ENCODE measurements at places on chromosomes 11 and 22. TPM values are rescaled to one million over a fixed set of nuclear protein-coding genes. Genes with fewer than 3 reads are reported as not detected.

The GNG3 gene
- not detected for total RNA-seq

DNA sequence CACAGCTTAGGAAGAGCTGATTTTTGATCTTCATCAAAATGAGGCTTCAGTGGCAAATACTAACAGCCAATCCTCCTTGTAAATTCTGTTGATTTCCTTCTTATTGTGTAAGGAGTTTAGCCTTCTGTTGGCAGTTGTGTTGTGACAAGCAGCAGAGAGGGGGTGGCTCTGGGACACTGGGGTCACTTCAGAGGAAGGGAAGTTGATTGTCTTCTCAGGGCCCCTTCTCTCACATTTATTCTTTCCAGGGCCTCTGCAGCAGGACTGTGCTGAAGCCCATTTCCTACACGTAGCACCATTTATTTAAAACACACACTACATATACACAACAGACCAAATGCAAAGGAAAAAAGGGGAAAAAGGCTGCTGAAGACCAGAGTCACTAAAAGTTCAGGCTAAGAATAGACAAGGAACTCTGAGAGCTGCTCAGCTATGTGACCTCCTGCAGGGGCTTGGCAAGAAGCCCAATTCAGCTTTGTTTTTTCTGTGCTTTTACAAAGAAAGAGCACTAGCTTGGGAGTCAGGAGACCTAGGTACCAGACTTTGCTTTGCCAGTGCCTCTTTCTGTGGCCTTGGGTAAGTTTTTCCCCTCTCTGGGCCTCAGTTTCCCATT, 28.3 kb upstream of the UPB1 start:
- peak; percentile 72 for DNase-seq

The FGF4 gene
- not detected for total RNA-seq

The CCDC89 gene
- 3.0 TPM for total RNA-seq

DNA sequence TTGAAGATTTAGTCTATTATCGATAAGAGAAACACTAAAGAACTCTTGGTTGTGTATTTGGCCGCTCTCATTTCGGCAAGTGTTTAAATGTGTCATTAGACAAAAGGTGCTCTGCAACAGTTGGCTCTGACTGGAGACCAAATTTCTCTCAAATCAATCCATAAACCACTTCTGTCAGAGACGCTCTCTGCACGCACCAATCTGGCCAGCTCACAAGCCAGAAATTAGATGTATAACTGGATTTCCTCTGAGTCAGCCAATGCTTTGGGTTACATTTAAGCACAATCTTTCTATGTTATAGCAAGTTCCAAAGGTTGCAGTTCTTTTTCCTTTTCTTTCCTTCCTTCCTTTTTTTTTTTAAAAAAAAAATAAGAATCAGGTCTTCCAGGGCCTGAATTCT, 17.6 kb upstream of the PARVA start:
- DNase-seq: no peak

DNA sequence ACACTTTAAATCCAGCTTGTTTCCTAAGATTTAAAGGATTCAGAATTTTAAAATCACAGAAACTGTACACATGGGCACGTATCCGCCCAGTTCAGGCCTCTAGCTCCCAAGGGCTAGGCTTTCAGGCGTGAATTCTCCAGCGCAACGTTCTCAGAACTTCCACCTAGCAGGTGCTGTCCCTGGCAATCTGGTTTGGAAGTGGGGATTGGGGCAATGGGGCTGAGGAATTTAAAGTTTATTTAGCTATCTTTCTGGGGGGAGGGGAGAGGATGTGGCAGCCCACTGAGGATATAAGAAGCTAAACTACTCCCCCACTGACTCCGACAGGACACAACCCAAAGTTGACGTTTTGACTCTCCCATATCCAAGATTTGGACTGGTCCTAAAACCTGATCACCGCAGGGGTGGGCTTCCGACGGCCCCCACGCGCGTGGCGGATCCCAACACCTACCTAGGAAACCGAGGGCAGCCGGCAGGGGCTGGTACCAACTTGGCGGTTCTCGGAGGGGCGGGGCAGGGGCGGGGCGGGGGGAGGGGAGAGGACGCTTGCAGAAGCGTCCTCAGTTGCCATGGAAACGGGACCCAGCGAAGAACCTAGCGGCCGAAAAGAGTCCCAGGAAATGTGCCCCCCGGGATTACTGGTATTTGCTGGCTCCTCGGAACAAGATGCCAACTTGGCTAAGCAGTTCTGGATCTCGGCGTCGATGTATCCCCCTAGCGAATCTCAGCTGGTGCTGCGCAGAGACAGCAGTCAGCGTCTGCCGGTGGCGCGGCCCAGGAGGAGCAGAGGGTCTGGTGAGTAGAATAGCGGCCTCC, at the start of gene HOATZ:
HOATZ (plus strand) TSS at position 563 of the 816 bp plus-strand sequence; CDS start at position 570, 7 bp downstream.
- no peak for DNase-seq

The NEFH gene
- not detected for total RNA-seq

GRCh38 chr11:73227571-73228211, 9.6 kb downstream of the P2RY2 start:
- DNase-seq: no peak

DNA sequence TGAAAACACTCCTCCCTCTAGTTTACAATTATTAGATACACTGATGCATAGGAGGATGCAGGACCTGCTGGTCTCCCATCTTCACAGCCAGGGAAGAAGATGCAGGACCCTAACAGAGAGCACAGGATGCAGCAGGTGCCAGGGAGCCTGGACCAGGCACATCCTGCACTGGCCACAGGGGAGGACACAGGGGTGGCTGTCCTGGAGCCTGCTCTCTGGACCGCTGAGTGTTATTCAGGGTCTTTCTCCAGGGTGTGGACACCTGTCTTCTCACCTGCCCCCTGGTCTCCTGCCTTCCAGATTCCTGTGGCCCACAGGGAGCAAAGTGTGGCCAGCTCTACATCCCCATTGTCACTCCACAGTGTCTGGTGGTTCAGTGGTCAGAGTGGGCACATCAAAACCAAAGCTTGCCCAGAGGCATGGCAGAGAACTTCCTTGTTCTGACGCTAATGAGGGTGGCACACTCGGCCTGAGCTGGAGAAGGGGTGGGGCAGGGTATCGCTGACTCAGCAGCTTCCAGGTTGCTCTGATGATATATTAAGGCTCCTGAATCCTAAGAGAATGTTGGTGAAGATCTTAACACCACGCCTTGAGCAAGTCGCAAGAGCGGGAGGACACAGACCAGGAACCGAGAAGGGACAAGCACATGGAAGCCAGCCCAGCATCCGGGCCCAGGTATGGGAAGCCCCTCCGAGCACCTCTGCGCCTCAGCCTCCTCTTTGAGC, at the start of gene APOBEC3A:
APOBEC3A (plus strand) TSS at position 564 of the 725 bp plus-strand sequence; CDS start at position 647, 83 bp downstream.
- no peak for DNase-seq

DNA sequence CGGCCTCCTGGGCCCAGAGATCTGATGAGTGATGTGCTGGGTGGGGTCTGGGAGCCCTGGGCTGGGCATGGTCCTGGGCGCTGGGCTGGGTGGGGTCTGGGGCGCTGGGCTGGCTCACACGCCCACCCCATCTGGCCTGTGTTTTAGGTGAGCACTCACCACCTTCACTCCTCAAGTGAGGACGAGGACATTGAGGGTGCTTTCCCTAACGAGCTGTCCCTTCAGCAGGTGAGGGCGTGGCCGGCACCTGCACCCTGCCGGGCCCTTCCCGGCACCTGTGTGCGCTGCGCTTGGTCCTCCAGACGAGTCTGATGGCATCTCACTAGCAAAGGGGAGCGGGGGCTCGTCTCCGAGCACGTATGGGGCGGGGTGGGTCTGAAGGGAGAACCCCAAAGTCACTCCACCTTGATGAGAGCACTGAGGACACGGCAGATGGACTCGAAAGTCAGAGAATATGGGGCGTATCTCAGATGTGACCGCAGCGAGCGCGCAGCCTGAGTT, 37.9 kb downstream of the SBF1 start:
- DNase-seq: no peak

The UPK2 gene
- total RNA-seq: not detected

GRCh38 chr11:17683377-17684161, 35.8 kb upstream of the MYOD1 start:
- DNase-seq: peak; percentile 98

DNA sequence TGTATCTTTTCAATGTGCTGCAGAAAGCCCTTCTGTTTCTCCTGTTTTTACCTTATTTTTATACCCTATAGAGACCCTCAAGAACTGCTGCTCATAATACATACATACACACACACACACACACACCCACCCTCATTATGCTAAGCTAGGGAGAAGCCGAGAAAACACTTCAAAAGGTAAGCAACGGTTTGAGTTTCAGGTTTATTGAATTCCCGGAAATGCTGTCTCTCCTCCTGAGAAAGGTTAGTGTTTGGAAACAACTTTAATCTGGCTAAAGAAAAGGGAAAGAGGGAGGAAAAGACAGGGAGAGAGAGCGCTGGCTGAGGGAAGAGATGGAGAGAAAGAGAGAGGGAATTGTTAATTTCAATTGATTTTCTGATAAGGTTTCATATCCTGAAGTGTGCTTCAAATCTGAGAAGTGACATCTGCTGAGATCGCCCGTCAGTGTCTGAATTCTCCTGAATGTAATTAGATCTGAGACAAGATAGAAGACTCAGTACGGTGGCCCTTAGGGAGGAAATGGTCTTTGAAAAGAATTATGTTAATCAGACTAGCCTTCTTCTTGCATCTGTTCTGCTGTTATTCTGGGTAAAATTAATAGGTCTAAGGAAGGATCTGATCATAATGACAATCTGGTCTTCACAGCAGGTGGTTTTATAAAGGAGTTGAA, 169.1 kb downstream of the NXPE2 start:
- no peak for DNase-seq

GRCh38 chr22:27989758-27990450, 70.8 kb upstream of the PITPNB start:
- DNase-seq: no peak

The TAF10 gene
- total RNA-seq: 133 TPM

- DNase-seq: no peak
Measured at GRCh38 chr22:30297276-30297990, 8.1 kb upstream of the CASTOR1 start.

GRCh38 chr22:42780070-42780540, 59.4 kb upstream of the A4GALT start:
- peak; percentile 82 for DNase-seq

DNA sequence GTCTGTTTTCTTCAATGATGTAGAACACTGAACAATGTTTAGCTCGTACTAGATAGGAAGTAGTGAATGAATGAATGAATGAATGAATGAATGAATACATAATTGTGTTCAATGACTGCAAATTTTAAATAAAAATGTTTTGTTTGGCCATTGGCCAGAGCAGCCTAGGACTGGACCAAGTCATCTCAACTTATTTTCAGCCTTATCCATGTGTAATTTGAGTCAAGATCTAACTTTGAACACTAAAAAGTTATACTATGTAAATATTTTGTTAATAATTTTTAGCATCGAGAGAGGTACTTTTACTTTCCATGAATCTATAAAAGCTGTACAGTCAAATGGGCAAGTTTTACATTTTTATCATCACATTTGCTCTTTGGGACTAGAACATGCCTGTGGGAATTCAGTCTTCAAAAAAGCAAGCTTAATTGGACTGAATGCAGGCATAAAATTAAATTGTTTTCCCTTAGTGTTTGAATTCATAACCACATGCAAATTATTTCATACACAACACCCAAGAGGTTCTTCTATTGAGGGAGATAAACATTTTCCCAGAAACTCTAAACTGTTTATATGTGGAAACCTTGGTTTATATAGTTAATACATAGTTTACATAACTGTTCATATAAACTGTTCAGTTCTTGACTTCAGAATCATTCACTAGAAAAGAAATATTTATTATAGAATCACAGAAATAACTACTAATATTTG, 222.1 kb upstream of the ANO3 start:
- no peak for DNase-seq

DNA sequence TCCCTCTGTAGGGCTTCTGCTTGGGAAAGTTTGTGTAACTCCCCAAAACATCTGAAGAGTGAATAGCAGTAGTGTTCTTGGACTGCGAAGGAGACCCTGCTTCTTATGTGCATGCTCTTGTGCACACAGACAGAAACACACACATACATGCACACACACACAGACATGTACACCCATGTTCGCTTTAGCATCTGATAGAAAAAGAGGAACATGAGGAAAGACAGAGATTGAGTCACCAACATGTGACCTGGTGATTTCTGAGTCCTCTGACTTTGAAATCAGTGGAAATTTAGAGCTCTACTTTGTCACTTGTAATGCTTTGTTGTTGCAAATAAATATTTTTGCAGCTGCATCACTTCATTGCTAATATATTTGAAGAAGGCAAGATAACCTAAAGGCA, 23.8 kb downstream of the CD44 start:
- peak; percentile 64 for DNase-seq

DNA sequence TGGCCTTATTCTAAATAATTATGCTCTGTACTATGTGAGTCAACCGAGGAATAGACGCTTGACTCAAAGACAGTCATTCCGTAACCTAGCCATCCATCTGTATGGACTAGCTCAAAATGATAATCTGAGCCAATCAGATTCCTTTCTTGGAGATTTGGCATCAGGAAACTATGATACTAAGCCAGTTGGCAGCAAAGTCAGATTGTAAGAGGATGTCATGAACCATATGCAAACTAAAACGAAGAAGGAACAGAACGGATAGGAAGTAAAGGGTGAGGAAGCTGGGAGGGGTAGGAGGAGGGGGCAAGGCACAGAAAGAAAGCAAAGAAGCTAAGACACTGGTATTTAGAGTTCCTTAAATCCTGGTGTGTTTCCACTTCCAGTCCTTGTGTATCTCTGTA, 10.7 kb upstream of the SESN3 start:
- DNase-seq: no peak

DNA sequence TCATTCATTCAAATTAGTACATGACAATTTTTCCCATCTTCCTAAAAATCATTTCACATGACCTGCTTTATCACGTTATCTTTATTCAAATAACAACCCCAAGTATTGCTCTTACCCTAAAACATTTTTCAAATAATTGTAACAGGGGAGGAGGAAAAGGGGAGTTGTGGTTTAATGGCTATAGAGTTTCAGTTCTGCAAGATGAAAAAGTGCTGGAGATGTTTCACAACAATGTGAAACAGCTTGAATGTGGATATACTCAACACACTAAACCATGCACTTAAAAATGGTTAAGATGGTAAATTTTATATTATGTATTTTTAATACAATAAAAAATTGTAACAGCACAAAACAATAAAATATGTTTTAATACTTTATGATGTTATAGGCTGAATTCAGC, 161.6 kb upstream of the GUCY1A2 start:
- DNase-seq: no peak

DNA sequence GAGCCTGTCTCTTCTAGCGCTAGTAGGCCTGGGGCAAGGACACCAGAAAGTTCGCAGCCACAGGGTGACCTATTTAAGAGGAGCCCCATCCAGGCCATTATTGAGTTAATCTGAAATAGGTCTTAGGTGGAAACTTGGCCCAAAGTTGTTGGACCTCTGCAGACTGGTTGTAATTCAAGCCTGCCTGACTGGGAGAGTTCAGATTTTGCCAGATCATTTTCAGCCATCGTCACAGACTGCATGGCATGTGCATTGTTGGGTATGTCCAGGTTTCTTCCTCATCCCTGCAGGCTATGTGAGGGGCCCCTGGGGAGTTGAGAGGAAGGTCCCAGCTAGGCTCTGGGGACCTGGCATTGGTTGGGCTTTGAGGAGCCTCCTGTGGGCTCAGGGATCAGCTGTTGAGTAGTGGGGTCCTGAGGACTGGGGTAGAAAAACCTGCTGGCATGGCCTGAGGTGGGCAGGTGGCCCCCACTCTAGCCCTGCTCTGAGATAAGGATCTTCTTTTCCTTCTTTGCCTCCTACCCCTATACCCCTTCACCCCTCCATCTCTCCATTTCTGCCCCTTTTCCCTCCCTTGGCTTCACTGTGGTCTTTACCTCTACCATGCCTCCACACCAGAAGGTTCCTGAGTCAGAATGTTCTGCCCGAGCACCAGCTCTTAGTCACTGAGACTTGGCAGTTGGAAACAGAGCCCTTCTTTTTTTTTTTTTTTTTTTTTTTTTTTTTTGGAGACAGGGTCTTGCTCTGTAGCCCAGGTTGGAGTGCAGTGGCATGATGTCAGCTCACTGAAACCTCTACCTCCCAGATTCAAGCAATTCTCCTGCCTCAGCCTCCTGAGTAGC, 112.7 kb downstream of the MORC2 start:
- no peak for DNase-seq
